Bronchial smooth muscle cell (primary cell): ENCODE measurements at places on chromosomes 11 and 22. TPM values are rescaled to one million over a fixed set of nuclear protein-coding genes. Genes with fewer than 3 reads are reported as not detected.

The GAL3ST1 gene
- total RNA-seq, result not detected in 2 replicates

The AIFM3 gene
- total RNA-seq, result 1.1 and 1.4 TPM in 2 replicates

The SMC1B gene
- total RNA-seq, result not detected in 2 replicates

The LDHAL6A gene
- total RNA-seq, result not detected in 2 replicates

The ATL3 gene
- 83.2 and 133 TPM in 2 replicates for total RNA-seq

The LINC01488 gene
- not detected in 2 replicates for total RNA-seq

The UBQLN3 gene
- total RNA-seq, result 0.09 and 0.16 TPM in 2 replicates

The PNPLA5 gene
- total RNA-seq, result 0.16 TPM in 1 of 2 replicates, not detected in the other

The OR8A1 gene
- not detected in 2 replicates for total RNA-seq

The PGM2L1 gene
- total RNA-seq, result 1.6 and 2.7 TPM in 2 replicates

The P2RY2 gene
- under 0.01 TPM in 1 of 2 replicates, not detected in the other for total RNA-seq

The KRTAP5-1 gene
- total RNA-seq, result not detected in 2 replicates

The HNRNPUL2 gene
- total RNA-seq, result 10.8 and 13.2 TPM in 2 replicates

The RIBC2 gene
- 0.32 TPM in 1 of 2 replicates, not detected in the other for total RNA-seq

The SLC25A1 gene
- 71.9 and 82.4 TPM in 2 replicates for total RNA-seq

The UPK3A gene
- not detected in 2 replicates for total RNA-seq

The CHRM1 gene
- 0.09 TPM in 1 of 2 replicates, not detected in the other for total RNA-seq

The C11orf87 gene
- total RNA-seq, result 0.16 TPM in 1 of 2 replicates, not detected in the other

The HBG1 gene
- not detected in 2 replicates for total RNA-seq

The GRIA4 gene
- under 0.01 TPM in 1 of 2 replicates, not detected in the other for total RNA-seq

The ADAMTS15 gene
- 23.4 and 29.6 TPM in 2 replicates for total RNA-seq

The TOM1 gene
- total RNA-seq, result 24.7 and 33.0 TPM in 2 replicates

The DNAJB7 gene
- total RNA-seq, result not detected in 2 replicates

The ASCL2 gene
- total RNA-seq, result not detected in 2 replicates

The ACTN3 gene
- 0.17 and 0.32 TPM in 2 replicates for total RNA-seq

The OOSP4B gene
- total RNA-seq, result not detected in 2 replicates

The IL10RA gene
- 0.26 TPM in 1 of 2 replicates, not detected in the other for total RNA-seq

The FZD4 gene
- total RNA-seq, result 30.6 and 33.6 TPM in 2 replicates

The SHANK3 gene
- 0.32 and 0.43 TPM in 2 replicates for total RNA-seq

The DGCR2 gene
- total RNA-seq, result 31.7 and 47.7 TPM in 2 replicates

The KRTAP5-9 gene
- total RNA-seq, result not detected in 2 replicates

The ABCG4 gene
- total RNA-seq, result 0.09 and 0.16 TPM in 2 replicates

The SF1 gene
- total RNA-seq, result 46.3 and 58.8 TPM in 2 replicates

The PTS gene
- 24.5 and 30.1 TPM in 2 replicates for total RNA-seq

The KCTD21 gene
- 7.4 and 21.0 TPM in 2 replicates for total RNA-seq

The SIK3 gene
- total RNA-seq, result 11.3 and 15.8 TPM in 2 replicates

The ISX gene
- not detected in 2 replicates for total RNA-seq

The TRPC6 gene
- total RNA-seq, result 0.16 TPM in 1 of 2 replicates, not detected in the other

The HIKESHI gene
- 51.1 and 57.4 TPM in 2 replicates for total RNA-seq

The CHADL gene
- 1.5 and 2.0 TPM in 2 replicates for total RNA-seq

The PTPRCAP gene
- under 0.01 TPM in 1 of 2 replicates, not detected in the other for total RNA-seq

The OR51E2 gene
- total RNA-seq, result under 0.01 TPM in 1 of 2 replicates, not detected in the other

The SEPTIN3 gene
- under 0.01 and 0.26 TPM in 2 replicates for total RNA-seq

The RFPL2 gene
- total RNA-seq, result not detected in 2 replicates

The FBLN1 gene
- 278 and 957 TPM in 2 replicates for total RNA-seq

The CD248 gene
- total RNA-seq, result 168 and 193 TPM in 2 replicates

The CARD16 gene
- total RNA-seq, result 25.1 and 30.0 TPM in 2 replicates

The OR51B4 gene
- not detected in 2 replicates for total RNA-seq

The APOBEC3G gene
- total RNA-seq, result 11.7 and 21.6 TPM in 2 replicates

The MRGPRE gene
- total RNA-seq, result not detected in 2 replicates

The SULT4A1 gene
- 0.43 and 0.47 TPM in 2 replicates for total RNA-seq

The BTG4 gene
- total RNA-seq, result not detected in 2 replicates

The MUC5AC gene
- under 0.01 TPM in 1 of 2 replicates, not detected in the other for total RNA-seq
